ENCODE measurements at places on chromosomes 12 and 14.

GRCh38 chr12:24960222-24960855 is 11.4 kb upstream of the BCAT1 start:
- no peak for DNase-seq

- DNase-seq, result no peak
Observed at GRCh38 chr12:3542911-3543310, 51.9 kb downstream of the PRMT8 start.

DNA sequence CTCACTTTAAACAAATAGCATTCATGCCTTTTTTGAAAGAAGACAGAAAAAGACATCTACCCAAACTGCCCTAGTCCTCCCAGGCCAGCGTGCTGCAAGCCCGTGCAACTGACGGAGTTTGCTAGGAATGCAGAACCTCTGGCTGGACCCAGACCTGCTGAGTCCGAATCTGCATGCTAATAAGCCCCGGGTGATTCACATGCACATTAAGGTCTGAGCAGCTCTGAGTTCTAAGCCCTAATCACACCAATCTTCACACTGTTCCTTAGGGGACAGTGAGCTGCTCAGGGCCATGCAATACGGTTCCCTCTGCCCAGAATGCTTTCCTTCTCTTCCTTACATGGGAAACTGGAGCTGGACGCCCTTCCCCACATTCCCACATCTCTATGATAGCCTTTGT is 25.2 kb downstream of the HAL start:
- DNase-seq, result no peak

DNA sequence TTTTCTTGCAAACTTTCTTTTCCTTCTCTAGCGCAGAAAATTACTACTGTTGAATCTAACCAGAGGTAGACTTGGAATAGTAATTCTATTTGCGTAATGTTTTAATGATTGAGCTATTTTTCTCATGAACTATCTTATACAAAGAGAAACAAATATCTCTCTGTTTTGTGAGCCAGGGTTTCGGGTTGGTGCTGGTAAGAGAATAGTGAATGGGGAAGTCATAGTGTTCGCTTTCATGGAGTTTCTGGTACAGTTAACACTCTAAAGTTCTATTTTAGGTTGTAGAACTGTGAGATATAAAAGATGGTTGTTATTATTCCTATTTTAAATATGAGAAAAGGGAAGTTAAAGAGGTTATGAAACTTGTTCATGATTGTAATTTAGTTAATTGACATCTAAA is 6.6 kb downstream of the CLEC1B start:
- DNase-seq, result no peak

- peak; percentile 24 for DNase-seq
Observed at GRCh38 chr12:4849115-4849541, 60.6 kb upstream of the KCNA1 start.

DNA sequence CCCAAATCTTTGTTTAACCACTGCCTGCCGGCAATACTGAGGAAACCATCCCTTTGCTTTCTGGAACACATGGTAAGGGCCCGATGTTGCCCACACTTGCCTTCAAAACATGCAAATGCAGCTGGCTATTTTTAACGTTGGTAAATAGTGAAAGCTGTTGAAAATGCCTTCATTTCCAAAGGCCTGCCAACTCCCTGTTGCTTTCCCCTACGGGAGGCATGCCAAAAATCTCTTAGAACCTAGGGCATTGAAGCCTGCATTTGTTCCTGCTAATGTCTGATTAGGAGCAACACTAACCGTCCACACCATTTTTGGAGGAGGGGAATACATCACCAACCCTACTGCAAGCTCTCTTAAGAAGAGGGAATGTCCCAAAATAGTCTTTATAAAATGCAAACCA is 152.6 kb upstream of the NOS1 start:
- DNase-seq, result no peak

DNA sequence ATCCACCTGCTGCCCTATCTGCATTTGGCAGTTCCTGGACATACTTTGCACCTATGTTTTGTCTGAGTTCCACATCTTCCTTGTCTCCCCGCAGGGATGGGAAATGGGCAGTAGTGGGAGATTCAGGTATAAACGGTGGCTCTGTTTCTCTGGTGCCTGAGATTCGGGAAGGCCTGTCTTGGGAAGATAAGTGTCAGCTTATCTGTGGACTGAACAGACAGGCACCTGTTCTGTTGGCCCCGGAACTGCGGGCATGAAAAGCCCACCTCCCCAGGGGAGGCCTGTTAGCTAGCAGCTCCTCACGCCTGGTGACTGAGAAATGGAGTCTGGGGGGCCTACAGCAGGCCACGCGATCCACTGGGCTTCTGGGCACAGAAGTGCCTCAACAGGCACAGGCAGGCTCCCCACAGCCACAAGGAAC is 5.8 kb downstream of the PHB2 start:
- no peak for DNase-seq

DNA sequence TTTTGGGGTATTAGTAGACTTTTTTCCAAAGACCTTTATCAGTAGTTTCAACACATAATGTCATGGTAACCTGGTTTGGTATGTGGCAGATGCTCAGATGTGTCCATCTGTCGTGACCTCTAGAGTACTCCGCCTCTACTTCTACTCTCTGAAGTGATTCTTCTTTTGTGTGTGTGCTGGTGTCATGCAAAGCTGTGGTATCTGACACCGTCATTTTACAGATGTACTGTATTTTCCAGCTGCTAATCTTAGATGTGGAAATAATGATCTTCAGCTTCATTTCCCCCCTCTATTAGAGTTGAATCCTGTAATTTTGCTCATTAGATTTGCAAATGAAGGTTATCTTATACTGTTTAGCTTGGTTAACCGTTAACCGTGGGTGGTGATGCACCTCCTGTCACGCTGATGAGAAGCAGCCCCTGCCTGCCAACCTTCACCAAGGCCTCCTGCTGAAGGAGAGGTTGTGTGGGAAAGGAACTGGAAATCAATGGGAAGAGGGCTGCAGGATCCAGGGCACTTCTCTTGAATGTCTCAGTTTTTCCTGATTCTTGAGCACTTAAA is 222.4 kb upstream of the AMIGO2 start:
- DNase-seq, result no peak

- no peak for DNase-seq
Observed at GRCh38 chr14:78164226-78164853, 5.8 kb upstream of the NRXN3 start.

- peak; percentile 66 for DNase-seq
Observed at GRCh38 chr12:57740656-57741412, 2.3 kb upstream of the AGAP2 start.

DNA sequence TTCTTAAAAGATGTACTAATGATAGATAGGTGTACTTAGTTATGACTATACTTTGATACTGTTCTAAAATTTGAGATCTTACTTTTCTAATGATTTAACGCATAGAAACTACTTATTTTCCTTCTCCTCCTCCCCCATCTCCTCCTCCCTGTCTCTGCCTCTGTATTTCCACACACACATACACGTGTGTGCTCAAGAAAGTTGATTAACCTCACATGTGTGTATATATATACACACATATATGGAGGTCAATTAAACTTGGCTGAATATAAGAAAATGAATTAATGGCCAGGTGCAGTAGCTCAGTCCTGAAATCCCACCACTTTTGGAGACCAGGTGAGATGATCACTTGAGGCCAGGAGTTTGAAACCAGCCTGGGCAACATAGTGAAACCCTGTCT is 362.7 kb upstream of the SYT1 start:
- DNase-seq, result no peak

GRCh38 chr14:79764323-79764722 is 447.0 kb downstream of the DIO2 start:
- DNase-seq, result no peak

DNA sequence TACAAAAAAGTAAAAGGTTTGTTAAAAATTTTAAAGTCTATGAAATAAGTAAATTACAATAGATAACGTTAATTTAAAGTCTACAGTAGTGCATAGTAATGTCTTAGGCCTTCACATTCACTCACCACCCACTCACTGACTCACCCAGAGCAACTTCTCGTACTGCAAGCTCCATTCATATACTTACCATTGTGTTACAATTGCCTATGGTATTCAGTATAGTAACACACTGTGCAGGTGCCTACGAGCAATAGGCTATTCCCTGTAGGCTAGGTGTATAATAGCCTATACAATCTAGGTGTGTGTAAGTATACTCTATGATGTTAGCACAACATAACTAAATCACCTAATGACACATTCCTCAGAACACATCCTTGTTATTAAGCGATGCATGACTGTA is 435.3 kb upstream of the TMTC1 start:
- no peak for DNase-seq

DNA sequence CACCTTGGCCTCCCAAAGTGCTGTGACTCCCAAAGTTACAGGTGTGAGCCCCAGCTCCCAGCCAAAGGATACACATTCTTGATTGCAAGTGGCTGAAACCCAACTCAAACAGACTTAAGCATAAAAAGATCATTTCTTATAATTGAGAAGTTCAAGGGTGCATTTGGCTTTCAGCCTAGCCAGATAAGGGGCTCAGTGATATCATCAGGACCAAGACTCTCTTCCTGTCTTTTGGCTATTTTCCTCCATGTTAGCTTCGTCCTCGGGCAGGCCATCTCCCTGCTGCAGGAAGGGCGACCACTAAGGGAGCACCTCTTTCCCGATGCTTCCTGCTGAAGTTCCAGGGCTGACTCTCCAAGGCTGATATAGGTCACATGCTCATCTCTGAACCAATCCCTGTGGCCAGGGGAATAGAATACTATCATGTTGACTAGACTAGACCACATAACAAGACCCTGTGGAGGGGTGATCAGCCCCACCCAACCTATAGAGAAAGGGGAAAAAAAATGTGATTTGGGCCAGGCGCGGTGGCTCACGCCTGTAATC is 9.8 kb upstream of the KRT8 start:
- no peak for DNase-seq

DNA sequence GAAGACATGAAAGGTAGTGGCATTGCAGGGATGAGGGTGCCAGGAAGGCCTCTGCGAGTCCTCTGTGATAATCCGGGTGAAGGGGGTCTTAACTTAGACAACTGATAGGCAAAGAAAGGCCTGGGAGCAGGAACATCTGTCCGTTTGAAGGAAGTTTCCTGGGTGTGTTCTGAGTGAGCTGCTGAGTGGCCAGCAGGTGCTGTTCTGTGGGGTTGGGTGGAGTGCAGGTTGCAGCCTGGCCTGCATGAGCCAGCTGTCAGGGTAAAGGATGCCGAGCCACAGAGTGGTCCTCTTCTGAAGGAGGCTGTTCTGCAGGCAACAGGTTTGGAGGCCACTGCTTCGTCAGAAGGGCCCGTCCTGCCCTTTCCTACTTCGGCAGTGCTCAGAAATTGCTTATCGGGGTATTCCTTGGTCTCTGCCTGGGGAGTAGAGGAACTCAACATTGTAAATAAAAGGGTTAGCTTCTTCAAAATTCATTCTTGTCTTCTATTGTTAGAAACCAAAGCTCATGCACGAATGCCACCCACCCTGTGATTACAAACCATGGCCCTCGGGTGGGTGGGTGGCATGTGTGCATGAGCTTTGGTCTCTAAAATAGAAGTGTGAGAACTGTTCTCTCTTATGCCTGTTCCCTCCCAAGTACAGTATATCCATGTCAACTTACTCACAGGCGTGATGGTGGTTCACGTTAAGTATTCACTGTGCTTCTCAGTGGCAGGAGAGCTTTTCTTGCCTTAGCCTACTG is 118.9 kb downstream of the CHST11 start:
- DNase-seq, result no peak

DNA sequence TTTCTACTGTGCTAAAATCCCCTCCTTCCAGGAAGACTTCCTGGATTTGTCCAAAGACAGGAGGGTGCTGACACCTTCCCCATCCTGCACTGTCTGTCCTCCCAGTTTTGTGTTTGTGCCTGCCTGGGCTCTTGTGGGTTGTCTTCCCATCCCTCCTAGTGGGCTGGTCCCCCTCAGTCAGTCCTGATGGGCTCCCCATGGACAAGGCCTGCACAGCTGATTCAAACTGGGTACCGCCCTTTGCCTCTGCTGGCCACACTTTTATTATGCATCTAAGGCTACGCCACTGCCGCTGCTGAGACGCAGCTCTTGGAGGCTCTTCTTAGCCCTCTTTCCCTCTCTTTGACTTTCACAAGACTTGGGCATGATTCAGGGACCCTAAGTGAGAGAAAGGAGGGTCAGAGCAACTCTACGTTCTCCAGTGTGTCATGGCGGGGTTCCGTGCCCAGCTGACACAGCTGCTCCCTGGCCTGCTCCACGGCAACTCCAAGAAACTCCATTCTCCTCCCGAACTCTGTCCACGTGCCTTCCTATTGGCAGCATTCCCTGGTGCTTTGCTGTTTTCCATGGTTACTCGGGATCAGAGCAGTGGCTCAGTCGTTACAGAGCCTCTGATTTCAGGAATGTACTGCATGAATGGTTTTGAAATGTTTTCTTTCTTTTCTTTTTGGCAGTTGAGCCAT is 3.8 kb upstream of the KRT85 start:
- DNase-seq, result no peak

GRCh38 chr12:26361964-26362363 is 166.6 kb downstream of the SSPN start:
- no peak for DNase-seq

DNA sequence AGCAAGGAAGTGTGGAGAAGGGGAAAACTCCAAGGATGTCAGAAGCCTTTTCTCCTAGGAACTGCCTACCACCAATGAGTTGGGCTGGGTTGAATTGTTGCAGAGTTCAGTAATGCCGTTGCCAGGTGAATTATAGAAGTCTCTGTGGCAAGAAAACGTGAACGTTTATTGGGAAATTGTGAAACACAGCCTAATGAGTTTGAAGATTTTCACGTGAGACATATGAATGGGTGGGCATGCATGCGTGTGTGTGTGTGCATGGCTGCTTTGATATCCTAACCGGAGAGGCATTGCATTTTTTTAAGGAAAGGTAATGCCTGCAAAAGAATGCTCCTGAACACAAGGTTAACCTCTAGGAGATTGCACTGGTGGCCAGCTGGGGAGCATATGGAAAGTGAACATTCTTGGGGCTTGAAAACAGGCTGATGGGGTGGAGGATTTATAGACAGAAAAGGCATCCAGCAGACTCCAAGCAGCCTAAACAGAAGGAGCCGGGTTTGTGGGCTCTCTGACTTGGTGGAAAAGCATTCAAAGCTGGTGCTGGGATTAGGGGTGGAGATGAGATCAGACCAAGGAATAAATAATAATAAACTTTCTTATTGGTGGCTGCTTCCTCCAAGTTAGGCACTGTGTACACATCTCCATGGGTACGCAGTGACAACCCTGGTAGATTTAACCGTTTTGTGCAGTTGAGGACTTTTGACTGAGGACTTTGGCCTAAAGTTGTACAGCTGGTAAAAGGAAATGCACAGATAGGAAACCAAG is 67.8 kb downstream of the NTF3 start:
- DNase-seq, result no peak

DNA sequence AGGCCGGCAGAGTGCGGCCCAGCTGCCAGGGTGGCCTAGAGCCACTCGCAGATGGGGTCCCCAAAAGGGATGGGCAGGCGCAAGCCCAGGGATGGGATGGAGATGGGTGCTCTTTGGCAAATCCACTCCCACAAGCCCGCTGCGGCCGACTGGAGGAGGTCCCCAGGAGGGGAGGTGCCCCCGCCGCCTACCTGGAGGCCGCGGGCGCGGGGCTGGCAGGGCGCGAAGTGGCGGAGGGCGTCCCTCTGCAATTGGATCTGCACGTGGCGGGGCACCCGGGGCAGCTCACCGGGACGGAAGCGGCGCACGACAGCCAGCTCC is 730 bp downstream of the PPP1R3E start:
- peak; percentile 51 for DNase-seq
